ENCODE measurements at places on chromosomes 11 and 22. TPM values are rescaled to one million over a fixed set of nuclear protein-coding genes. Genes with fewer than 3 reads are reported as not detected.

- no peak for DNase-seq
These were observed 358.0 kb upstream of the FAT3 start for GRCh38 chr11:91866642-91867041.

- no peak for DNase-seq
These were observed 107.9 kb downstream of the SCN3B start for GRCh38 chr11:123546515-123546914.

DNA sequence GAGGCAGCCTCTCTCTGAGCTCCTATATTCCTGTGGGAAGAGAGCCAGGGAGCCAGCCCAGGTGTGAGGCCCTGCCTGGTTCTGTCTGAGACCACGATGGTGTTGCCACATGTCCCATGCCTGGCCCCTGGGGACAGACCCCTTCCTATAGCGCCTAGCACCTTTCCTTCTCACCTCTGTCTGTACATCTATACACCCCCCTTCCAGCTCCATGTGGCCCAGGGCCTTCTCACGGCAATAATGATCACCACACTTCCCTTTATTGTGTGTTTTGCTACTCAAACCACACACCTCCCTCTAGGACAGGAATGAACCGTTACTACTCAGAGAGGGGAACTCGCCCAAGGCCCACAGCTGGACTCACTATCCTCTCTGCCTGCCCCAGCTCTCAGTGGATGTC is 12.8 kb downstream of the CD82 start:
- DNase-seq = no peak

ZNF214 gene
- total RNA-seq = 3.0 TPM

GRCh38 chr11:32092581-32093170 is 1.8 kb downstream of the RCN1 start:
- DNase-seq = no peak

DNA sequence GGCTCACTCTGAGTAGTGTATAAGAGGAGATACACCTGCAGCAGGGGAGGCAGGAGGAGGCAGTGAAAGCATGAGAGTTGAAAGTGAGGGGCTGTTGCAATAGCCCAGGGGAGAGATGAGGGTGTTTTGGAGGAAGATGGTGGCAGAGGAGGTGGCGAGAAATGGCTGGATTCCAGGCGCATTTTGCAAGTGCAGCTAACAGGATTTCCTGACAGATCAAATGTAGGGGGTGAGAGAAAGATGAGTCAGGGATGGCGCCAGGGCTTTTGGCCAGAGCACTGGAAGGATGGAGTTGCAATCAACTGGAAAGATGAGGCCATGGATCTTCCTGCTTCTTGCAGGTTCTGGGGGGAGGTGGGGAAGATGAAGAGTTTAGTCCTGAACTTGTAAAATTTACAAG is 16.8 kb upstream of the TSPAN18 start:
- no peak for DNase-seq

- no peak for DNase-seq
These were observed 8.7 kb downstream of the OR51B4 start for GRCh38 chr11:5293028-5293427.

LINC01488 gene
- total RNA-seq = not detected

TMEM151A gene
- total RNA-seq = 0.16 TPM

DNA sequence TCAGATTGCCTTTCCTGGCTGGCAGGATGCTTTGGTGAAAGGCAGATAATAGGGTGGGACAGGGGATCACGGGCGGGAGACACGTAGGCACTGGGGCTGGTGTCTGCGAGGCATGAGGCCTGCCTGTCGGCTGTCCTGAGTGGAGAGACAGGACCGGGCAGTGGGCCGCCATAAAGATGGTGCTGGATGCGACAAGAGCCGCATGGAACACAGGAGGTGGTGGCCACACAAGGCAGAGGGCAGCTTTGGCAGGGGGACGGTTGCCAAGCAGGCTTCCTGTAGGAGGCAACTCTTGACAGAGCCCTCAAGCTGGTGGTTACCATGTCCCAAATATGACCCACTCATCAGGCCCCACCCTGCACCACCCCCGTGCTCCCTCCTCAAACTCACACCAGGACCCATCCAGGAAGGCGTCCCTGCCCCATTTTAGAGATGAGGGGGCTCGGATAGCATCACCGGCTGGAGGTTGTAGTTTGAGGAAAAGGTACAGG is 4.9 kb upstream of the PPARA start:
- DNase-seq = peak; percentile 37

- no peak for DNase-seq
These were observed at the start of gene DRICH1 for GRCh38 chr22:23632178-23632577. TSS of gene DRICH1 (minus strand) at chr22:23632321. CDS start at chr22:23632023, 298 bp downstream.

TMEM191B gene
- total RNA-seq = 0.88 TPM

DNA sequence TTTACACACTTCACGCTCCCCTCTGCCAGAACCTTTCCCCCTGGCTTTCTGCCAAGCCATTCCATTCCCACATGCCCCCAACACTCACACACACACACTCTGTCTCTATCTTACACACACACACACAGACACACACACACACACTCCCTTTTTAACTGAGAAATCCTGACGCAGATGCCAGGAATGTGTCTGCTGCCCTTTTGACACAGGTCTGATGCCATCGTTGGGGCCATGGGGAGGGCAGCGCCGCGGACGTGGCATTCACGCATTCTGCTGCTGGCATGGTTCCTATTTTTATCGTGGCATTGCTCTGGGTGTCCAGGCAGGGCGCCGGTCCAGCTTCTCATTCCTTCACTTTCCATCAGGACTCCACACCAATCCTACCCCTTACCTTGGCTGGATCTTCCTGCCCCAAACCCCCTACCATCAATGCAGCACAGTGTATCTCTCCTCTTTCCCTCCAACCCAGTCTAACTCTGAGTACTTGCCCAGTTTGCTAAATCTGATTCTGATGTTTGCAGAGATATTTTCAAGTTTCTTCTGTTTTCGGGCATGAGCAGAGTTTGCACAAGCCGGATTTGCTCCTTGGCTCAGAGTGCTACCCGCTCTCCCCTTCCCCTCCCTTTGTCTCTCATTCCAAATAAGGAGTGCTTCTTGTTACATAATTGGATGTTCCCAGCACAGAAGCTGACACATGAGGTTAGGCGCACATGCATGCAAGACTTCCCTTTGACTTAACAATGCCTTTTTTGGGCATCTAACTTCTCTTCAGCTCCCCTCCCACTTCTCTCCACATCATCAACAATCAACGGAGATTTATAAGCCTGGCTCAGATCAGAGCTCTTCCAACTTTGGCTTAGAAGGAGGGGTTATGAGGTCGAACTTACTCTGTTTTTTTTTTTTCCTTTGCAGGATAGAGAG is 18.8 kb downstream of the SNX19 start:
- peak; percentile 87 for DNase-seq

DNA sequence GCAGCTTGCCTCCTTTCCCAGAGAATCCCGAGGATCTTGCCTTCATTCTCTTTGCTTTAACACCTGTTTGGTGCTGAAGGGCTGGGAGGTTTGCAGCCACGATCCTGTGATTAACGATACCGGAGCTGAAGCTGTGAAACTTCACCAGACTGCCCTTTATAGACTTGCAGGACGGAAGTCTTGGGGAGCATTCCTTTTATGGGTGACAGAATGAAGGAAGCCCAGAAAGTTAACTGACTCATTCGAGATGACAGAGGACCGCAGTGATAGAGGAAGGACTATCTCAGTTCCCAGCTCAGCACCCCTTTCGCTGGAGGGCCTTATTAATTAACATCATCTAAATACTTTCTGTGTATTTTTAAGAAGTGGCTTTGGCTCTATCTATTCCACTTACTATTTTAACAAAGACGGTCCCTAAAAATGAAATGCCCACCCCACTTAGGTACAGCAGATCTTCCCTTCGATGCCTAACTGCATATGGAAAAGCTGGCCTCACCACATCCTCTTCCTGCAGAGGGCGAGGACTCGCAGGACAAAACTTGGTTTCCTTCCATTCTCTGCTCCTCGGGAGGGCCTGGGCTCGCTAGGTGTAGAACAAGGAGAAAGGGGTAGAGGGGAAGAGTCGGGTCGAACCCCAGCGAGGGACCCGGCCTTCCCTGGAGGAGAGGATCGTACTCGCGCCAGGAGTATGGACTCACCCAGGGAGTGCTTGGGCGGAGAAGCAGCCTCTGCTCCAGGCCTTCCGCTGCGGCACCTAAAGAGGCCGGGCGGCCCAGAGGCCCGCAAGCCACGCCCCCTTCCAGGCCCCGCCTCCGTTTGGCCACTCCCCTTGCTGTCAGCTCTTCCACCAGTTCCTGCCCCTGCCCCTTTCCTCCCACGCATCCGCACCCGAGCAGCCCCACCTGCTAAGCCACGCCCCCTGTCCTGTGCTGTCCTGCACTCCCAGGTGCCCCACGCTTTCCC is 30.7 kb upstream of the USP47 start:
- DNase-seq = no peak

DNA sequence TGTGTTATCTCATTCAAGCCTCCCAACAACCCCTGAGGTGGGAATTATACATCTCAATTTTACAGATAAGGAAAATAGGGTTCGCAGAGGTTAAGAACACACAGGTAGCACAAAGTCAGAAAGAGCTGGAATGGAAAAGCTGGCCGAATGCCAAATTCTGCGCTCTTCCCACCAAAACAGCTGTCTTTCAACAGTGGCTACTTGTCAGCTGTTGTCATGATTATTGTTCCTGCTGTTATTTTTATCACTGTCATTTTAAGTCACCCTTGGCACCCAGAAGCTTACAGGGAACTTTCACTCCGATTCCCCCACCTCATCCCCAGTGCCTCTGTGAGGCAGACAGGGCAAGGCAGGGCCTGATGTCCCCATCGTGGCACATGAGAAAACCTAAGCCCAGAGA is 74.5 kb upstream of the CSNK2A3 start:
- no peak for DNase-seq

- DNase-seq = no peak
These were observed 17.5 kb upstream of the SMIM38 start for GRCh38 chr11:69138265-69138664.

DNA sequence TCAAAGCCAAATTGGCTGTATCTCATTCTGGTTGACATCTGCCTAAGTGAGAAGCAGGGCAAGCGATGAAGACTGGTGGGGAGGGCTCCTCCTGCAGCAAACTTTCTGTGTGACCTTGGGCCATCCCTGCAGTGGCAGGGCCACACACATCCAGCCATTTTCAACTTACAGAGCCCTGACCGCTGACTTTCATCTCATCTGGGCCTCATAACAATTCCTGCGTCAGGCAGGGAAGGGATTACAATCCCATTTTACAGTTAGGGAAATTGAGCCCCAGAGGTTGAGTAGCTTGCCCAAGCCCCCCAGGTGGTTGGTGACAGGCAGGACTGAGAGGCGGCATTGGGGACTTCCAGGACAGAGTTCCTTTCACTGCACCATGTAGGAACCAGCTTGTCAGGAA is 21.9 kb downstream of the TPBGL start:
- no peak for DNase-seq

CDHR5 gene
- total RNA-seq = 6.2 TPM

All from breast epithelium (tissue), 4 donors.